K562 (cell line): ENCODE measurements at places on chromosomes 7 and 10. TPM values are rescaled to one million over a fixed set of nuclear protein-coding genes. Genes with fewer than 3 reads are reported as not detected.

DNA sequence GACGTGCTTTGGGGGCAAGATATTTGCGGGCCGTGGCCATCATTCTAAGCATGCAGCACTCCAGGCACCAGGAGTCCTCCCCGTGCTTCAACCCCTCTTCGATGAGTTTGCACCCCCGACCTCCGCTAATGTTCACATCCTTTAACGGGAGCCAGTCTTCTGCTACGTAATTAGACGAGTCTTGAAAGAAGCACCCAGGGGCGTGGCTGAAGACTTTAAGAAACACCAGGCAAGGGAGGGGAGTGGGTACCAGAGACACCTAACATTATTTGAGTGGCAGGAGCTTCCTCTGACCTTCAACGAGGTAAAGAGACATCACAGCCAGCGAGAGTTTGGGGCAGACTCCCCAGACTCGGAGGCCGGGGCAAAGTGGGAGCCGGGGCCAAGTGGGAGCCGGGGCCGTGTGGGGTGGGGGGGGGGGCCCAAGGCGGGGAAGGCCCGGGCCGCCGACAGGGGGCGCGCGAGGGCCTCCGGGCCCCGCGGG, 31.1 kb upstream of the TOMM7 start:
- no peak for DNase-seq
- H3K27me3 ChIP-seq, result no peaks in the 10 kb centered on the region
- H3K36me3 ChIP-seq, result peaks cover 31% of the 10 kb centered on the region
- peak overlapping the region; percentile 56 for H3K4me3 ChIP-seq
- H3K27ac ChIP-seq, result no peak overlapping the region; the same call in 1 of the 3 replicates

DNA sequence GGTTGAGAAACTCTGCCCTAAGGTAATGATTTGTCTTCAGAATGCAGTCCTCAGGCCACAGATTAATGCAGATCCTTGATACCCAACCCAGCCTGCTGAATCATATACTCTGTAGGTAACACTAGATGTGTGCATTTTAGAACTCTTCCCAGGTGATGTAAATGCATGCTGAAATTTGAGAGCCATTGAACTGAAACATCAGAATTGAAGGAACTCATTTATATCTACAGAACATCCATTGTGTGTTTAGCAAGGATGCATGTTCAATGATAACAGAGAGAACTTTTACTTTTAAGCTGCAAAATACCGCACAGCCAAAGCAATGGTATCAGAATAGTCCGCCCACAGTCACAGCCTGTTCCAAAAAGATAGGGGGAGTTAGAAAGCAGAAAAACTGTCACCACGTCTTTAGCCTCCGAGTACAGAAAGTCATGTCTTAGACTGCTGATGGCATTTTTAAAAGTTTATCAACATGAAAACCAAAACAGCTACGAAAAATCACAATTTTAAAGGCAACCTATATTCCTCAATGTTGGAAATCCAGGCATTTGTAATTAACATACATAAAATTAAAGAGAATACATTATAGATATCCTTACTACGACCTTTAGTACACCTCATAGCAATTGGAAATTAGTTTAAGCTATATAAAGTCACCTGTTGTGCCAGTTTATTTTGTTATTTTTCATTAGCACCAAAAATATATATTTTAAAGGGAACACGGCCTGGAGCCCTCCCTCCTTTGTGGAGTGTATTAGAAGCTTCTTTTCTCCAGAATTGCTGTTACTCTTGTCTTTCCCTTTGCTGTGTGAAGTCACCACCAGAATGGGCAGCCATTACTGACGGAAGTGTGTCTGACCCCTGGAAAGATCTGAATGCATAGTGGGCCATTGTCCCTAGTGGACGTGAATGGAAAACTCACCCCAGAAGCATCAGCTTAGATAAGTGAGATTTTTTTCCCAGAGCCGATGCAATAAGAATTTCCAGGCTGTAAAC, 65.8 kb upstream of the PRKAR2B start:
- no peak overlapping the region for H3K4me3 ChIP-seq
- peaks cover 23% of the 10 kb centered on the region for H3K4me1 ChIP-seq
- H3K27ac ChIP-seq, result peak overlapping the region; percentile 89
- H3K27me3 ChIP-seq, result no peaks in the 10 kb centered on the region

- H3K27me3 ChIP-seq, result no peaks in the 10 kb centered on the region
- no peak overlapping the region for H3K4me3 ChIP-seq
- no peaks in the 10 kb centered on the region for H3K36me3 ChIP-seq
- peaks cover 7% of the 10 kb centered on the region; the same call in 2 of the 3 replicates for H3K4me1 ChIP-seq
Observed at GRCh38 chr7:28130277-28130676, 50.3 kb downstream of the JAZF1 start.

DNA sequence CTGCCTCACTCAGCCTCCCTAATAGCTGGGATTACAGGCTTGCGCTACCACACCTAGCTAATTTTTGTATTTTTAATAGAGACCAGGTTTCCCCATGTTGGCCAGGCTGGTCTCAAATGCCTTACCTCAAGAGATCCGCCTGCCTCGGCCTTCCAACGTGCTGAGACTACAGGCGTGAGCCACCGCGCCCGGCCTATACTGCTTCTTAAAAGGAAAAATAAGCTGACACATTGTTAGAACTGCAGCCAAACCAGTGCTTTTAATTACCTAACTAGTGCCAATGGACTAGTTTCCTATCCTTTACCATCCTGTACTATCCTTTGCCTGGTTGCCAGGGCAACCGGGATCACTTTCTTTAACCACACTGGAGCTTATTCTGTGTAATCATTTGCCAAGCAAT, 108.0 kb downstream of the LRRTM3 start:
- no peak overlapping the region for H3K4me3 ChIP-seq
- no peaks in the 10 kb centered on the region for H3K36me3 ChIP-seq
- no peak overlapping the region for H3K27ac ChIP-seq

DNA sequence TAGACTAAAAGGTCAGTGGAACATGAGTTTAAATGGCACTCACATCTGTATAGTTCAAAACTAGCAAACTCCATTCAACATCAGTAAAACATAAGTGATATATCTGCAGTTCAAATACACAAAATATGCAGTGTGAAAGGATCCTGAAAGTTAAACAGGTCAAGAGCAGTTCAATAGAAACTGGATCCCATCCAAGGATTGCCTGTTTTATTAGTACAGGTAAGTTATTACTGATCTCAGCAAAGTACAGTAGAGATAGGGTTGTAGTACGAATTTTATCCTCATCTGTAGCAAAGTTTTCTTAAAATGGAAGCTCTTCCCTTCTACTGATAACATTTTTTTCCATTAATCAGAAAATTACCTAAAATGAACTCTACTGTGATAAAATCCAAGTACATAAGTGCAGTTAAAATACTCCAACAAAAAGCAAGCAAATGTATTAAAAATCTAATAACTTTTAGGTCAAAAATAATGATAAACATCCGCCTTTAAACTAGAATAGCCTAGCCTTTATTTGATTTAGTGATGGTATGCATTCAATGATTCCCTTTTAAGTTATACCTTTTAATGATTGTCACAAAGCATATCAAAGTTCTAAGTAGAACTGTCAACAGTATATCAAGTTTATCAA, 2.2 kb downstream of the ZNF800 start:
- DNase-seq, result no peak
- H3K4me3 ChIP-seq, result peak overlapping the region; percentile 92
- peak overlapping the region; percentile 97; the same call in 1 of the 3 replicates for H3K27ac ChIP-seq
- H3K27me3 ChIP-seq, result no peaks in the 10 kb centered on the region
- H3K4me1 ChIP-seq, result peaks cover 28% of the 10 kb centered on the region
- H3K36me3 ChIP-seq, result peaks cover 55% of the 10 kb centered on the region

DNA sequence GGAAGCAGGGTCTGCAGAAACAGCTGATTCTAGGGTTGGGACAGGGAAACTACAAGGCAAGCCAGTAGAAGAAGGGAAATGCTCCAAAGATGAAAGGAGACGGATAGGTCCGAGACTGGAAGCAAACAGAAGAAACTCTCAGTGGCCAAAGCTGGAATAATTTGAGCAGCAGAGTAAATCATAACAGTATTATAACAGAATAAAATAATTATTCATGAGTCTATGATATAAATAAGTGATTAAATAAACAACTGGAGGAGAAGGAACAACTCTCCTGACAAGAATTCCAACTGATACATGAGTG, 27.6 kb downstream of the EZH2 start:
- no peaks in the 10 kb centered on the region for H3K27me3 ChIP-seq
- no peak overlapping the region for H3K4me3 ChIP-seq
- peaks cover 27% of the 10 kb centered on the region; the same call in 2 of the 3 replicates for H3K4me1 ChIP-seq
- DNase-seq, result no peak

DNA sequence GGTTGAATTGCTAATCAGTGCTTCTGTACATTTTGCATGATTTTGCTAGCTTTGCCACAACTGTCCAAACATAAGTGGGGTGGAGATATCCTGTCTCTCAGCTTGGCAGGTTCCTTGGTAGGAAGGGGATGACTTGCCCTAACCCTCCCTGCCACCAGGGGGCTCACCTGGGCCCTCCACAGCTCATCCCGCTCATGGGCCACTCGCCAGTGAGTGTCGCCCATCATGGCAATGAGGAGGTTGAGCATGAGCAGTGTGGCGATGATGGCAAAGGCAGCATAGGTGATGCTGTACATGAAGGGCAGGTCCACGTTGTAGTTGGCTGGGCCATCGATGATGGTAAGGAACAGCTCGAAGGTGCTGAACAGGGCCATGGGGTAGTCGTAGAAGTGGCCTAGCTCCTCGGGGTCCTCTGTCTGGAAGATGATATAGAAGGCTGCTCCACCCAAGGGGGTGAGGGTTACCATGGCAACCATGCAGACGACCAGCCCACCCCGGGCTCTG, 12.2 kb downstream of the TRPV6 start:
- no peaks in the 10 kb centered on the region for H3K36me3 ChIP-seq
- H3K27me3 ChIP-seq, result peaks cover 72% of the 10 kb centered on the region
- H3K27ac ChIP-seq, result no peak overlapping the region
- H3K4me1 ChIP-seq, result peaks cover 10% of the 10 kb centered on the region; the same call in 1 of the 2 replicates
- H3K4me3 ChIP-seq, result no peak overlapping the region

DNA sequence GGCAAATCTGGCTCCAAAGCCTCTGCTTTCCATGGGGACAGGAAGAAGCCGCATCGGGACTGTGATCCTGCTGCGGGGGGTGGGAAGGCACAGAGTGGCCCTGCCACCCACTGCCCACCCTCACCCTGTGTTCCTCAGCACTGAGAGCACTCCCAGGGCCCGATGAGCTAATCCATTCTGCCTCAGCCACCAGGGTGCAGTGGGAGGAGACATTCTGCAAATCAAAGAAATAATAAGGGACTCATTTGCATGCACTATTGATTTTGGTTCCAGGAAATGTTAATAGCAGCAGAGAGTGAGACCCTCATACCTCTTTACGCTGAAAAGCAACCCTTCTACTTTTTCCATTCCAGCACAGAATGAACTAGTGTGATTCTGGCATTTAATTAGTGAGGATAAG, 572.8 kb downstream of the INHBA start:
- H3K4me1 ChIP-seq, result no peaks in the 10 kb centered on the region
- H3K27me3 ChIP-seq, result no peaks in the 10 kb centered on the region
- no peak for DNase-seq

DNA sequence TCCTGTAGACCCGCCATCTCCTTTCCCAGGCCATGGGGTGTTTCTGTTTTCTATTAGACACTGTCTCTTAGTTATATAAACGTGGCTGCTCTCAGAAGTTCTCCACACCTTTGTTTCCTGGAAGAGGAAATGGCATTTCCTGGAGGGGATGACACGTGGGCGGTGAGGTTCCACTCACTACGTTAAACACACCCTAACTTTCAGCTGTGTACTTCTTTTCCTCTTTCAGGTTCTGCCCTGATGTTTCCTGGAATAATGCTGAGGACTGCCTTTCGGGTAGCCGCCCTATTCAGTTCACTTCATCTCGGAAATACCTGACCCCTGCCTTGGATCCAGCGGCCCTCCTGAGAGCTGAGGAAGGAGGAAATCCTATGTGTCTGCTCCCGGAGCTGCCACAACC, 3.4 kb upstream of the PRKCQ start:
- peak overlapping the region; percentile 63 for H3K27ac ChIP-seq
- no peaks in the 10 kb centered on the region for H3K27me3 ChIP-seq
- peak overlapping the region; percentile 12 for H3K4me3 ChIP-seq
- H3K4me1 ChIP-seq, result peaks cover 11% of the 10 kb centered on the region

- H3K27ac ChIP-seq, result peak overlapping the region; percentile 82
- H3K4me1 ChIP-seq, result peaks cover 57% of the 10 kb centered on the region
- no peak overlapping the region for H3K4me3 ChIP-seq
- H3K36me3 ChIP-seq, result no peaks in the 10 kb centered on the region
Observed at GRCh38 chr10:110076559-110077318, 69.0 kb downstream of the ADD3 start.

GRCh38 chr7:37394158-37394557, 54.5 kb downstream of the ELMO1 start:
- H3K27ac ChIP-seq, result no peak overlapping the region
- DNase-seq, result no peak

DNA sequence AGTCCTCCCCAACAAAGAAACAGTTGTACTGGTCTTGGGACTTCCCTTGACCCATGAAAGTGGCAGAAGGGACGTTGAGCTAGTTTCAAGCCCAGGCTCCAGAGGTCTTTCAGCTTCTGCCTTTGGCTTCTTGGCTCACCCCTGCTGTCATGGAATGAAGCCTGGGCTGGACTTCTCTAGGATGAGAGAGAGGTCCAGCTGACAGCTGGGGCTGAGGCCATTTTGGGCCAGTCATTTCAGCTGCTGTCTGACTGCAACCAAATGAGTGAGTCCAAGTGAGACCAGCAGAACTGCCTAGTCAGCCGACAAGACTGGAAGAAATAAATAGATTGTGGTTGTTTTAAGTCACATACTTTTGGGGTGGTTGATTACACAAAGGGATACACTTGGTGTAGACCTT, 76.6 kb downstream of the TMEM178B start:
- no peaks in the 10 kb centered on the region for H3K36me3 ChIP-seq
- no peak for DNase-seq
- H3K27ac ChIP-seq, result no peak overlapping the region
- H3K27me3 ChIP-seq, result peaks cover 5% of the 10 kb centered on the region
- H3K4me3 ChIP-seq, result no peak overlapping the region

DNA sequence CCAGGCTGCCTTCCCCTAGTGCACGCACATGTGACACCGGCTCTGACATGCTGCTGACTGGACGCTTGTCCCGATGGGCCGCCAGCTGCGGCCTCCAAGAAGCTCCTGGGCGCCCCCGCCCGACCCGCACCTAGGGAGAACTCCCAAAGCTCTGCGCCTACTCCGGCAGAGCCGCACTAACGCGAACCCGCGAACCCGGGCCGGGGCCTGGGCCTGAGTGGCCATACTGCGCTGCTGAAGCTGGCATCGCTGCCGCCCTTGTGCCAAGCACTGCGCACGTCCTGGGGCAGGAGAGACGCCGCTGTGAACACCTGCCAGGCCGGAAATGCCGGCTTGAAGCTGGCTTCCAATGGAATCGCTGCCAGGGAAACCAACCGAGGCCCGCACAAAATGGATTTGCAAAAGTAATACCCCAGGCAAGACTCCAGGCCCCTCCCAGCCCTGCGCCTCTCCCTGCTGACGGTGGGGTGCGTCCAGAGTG, 85.1 kb downstream of the WASHC2A start:
- H3K27ac ChIP-seq, result no peak overlapping the region
- peaks cover 3% of the 10 kb centered on the region; the same call in 2 of the 3 replicates for H3K27me3 ChIP-seq
- DNase-seq, result peak; percentile 53

GRCh38 chr10:102399217-102400021, 3.9 kb downstream of the NFKB2 start:
- DNase-seq, result peak; percentile 82
- H3K4me1 ChIP-seq, result peaks cover 17% of the 10 kb centered on the region; the same call in 2 of the 3 replicates
- no peaks in the 10 kb centered on the region for H3K27me3 ChIP-seq
- H3K36me3 ChIP-seq, result peaks cover 16% of the 10 kb centered on the region; the same call in 1 of the 3 replicates
- H3K27ac ChIP-seq, result peak overlapping the region; percentile 19; the same call in 2 of the 3 replicates

- no peak overlapping the region for H3K4me3 ChIP-seq
- no peaks in the 10 kb centered on the region for H3K36me3 ChIP-seq
- H3K27me3 ChIP-seq, result no peaks in the 10 kb centered on the region
- DNase-seq, result no peak
Observed at GRCh38 chr10:120387326-120387725, 69.7 kb upstream of the PLPP4 start.

Gene AKR1D1
- total RNA-seq, result not detected in 2 replicates

Gene ZNF365
- 0.04 TPM in 1 of 2 replicates, not detected in the other for total RNA-seq

Gene HYAL4
- not detected in 2 replicates for total RNA-seq

Gene AP3M1
- 66.8 and 67.8 TPM in 2 replicates for total RNA-seq

Gene PDZD7
- 0.09 and 0.29 TPM in 2 replicates for total RNA-seq
